ENCODE measurements at places on chromosomes 11 and 22.

DNA sequence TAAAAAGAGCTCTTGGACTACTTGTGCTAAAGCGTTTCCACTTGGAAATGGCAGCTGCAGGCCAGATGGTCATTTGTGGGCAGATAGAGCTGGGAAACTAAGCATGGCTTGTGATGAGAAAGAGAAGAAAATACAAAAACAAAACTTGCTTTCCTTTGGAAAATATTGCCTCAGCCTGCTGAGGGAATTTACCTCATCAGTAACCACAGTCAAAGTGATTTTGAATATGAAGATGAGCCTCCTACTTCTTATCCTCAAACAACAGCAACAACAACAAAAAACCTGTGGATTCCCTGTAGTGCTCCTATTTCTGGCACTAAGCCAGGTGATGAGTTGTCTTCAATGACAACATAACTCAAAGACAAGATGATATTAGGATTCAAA lies 62.7 kb upstream of the FIBIN start:
- DNase-seq, result no peak

DNA sequence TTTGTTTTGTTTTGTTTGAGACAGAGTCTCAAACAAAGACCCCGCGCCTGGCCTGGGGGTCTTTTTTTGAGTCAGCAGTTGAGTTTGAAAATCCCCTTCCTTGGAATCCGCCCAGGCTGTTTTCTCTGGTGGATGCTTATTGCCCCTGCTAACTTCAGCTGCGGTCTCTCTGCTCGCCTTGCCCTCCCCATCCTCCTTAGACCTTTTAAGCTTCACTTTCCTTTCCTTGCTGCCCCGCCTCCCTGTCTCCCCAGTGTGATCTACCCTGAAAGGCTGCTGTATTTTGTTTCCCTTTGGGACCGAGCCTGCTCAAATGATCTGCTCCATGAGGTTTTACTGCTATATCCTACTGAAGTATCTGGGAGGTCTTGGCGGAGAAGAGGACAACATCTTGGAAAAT lies 2.5 kb downstream of the USP18 start:
- no peak for DNase-seq

DNA sequence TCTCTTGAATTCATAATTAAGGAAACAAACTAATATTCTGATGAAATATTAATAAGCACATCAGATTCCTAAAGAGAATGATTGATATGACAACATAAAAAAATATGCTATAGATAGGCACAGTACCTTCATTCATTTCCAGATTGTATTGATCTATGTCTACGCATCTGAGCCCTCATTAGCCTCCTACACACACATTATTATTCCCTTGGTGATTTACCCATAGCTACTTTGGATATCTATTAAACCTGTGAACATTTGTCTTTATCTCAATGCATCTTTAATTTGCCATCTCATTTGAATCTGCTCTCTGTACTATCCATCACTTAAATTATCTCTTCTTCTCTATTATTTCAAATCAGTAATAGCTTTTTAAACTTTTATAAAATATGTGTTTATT lies 18.4 kb downstream of the SESN3 start:
- DNase-seq, result no peak

DNA sequence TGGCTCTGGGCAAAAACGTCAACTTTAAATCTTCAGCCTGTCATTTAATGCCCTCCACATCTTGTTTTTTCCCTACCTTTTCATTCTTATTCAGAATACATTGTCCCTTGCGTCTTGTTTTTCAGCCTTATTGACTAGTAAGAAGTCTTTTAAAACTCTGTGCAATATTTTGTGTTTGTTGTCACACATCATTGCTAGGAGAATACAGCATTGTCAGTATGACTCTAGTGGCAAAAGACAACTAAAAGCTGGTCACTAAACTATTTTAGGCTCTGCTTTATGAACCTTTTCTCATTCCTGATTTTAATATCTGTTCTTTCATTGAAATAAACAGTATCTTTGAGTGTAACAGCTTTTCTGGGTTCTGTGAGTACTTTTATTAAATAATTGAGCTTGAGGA lies 447.8 kb upstream of the CCDC179 start:
- no peak for DNase-seq

DNA sequence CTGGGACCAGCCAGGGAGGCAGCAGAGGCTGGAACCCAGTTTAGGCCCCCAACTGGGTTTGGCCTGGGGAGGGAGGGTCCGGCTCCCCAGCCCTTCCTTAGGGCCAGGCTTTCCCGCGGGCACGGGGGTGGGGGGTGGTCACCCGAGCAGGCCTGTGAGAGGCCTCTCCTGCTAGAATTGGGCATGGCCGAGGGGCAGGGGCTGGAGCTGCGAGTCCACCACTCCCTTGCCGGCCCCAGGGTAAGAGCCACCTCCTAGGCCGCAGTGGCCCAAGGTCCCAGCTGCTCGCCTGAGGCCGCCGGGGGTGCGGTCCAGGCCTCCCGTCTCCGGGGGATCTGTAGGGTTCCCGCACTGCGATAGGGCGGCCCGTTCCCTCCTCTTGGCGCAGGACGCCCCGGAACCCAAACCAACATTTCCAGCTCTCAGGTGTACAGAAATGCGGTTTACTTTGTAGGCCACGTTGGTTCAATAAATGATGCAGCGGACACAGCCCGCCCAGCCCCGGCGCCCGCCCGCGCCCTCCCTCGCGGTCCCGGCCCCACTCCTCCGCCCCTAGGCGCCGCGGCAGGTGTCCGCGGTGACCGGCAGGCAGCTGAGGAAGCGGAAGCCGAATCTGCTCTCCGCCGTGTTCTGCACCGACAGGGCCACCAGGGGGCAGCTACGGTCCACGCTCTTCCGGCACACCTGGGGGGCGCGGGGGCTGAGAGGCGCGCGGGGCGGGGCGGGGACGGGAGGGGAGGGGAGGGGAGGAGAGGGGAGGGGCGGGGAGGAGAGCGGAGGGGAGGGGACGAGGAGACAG lies 5.9 kb downstream of the LMNTD2 start:
- peak; percentile 78 for DNase-seq

GRCh38 chr11:108921211-108921610 lies 256.3 kb downstream of the DDX10 start:
- DNase-seq, result no peak

- DNase-seq, result peak; percentile 59
These were observed 533.9 kb upstream of the CCDC90B start for GRCh38 chr11:83819931-83820549.

DNA sequence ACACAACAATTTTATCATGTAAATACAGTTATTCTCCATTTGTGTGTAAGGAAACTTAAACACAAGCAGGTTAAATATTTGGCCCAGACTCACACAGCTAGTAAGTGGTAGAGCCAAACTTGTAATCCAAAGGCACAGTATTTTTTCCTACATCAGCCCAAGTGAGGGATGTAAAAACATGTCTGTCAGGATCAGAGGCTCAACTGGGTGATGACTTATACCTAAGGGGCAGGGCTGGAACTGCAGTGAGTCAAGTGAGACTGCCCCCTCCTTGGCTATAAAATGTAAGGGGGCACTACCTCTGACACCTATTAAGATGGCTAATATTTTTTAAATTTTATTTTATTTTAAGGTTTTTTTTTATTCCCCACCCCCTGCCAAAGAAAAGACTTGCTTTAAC lies 82.6 kb downstream of the APIP start:
- no peak for DNase-seq

- DNase-seq, result no peak
These were observed 181.5 kb downstream of the CADM1 start for GRCh38 chr11:115322553-115323203.

DNA sequence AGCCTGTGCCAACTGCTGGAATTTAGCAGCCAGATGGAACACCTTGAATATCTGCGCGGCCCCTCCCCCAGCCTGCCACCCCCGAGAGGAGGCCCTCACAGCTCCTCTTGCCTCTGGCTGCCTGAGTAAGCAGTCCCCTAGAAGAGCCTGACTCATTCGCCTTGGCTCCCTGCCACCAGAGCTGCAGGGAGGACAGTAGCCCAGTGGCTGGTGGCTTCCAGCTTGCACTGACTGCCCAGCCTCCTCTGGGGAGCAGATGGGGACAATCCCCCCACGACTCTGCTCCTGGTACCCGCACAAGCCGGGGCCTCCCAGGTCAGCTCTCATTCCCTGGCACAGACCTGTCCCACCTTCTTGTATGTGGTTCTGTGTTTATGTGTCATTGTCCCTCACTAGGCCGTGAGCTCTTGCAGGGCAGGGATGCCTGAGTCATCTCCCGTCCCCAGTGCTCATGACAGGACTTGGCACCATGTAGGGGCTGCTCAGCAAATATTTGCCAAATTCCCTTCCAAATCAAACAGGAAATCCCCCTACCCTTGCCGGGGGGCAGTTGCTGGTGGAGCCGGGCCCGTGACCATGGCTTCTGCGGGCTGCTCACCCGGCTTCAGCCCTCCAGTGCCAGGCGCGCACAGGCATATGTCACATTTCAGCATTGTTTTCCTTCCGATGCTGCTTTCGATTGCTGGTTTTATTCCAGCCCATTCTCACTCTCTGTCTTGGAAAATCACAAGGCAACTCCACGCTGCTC lies 43.6 kb downstream of the CACNG2 start:
- peak; percentile 93 for DNase-seq

GRCh38 chr22:24444251-24444650 lies 16.9 kb downstream of the ADORA2A start:
- DNase-seq, result no peak
